ENCODE measurements at places on chromosomes 12 and 14.

- DNase-seq, result no peak
These were observed 309.1 kb upstream of the NAV3 start for GRCh38 chr12:77521508-77522115.

DNA sequence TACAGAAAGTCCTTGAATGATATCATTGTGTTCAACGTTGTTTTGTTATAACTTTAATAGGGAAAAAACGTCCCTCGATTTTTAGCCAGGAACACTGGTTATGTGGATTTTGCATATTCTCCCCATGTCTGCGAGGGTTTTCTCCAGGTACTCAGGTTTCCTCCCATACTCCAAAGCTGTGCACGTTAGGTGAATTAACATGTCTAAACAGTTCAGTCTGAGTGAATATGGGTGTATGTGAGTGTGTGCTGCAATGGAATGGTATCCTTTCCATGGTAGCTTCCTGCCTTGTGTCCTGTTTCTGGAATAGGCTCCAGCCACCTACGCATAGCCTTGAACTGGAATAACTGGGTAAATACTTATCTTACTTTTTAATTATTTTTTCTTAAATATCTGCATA lies 810.8 kb upstream of the ATXN7L3B start:
- DNase-seq, result no peak

DNA sequence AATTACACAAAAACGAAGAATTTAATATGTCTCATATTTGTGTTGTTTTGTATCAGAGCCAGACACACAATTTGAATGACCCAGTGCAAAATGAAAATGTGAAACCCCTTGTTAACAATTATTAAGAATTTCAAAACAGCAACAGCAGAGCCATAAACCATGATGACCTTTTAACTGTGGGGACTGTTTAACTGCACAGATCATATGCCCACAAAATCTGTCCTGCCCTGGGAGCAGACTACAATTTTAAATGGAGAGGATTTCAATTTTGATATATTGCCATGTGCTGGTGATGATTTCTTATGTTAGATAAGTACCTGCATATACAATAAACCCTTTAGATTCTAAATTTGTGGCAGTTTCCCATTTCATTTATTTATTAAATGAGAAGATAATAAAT lies 455.5 kb upstream of the MGAT4C start:
- DNase-seq, result no peak

DNA sequence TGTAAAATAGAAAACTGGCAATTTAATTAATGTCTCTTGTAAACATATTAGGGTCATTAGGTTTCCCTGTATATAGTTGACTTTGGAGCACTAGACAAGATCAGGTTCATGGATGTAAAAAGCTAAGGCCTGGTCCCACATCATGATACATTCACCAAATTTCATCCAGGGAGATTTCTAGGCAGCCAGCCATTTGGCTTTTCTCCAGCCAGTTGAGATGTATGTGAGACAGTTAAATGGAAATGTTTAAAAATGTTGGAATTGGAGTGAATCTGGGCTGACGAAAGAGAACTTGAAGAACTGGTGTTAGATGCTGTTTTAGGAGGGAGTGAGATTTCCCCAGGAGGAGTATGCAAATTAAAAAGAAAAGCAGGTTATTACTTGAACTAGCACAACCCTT lies 41.8 kb upstream of the CLEC14A start:
- no peak for DNase-seq

DNA sequence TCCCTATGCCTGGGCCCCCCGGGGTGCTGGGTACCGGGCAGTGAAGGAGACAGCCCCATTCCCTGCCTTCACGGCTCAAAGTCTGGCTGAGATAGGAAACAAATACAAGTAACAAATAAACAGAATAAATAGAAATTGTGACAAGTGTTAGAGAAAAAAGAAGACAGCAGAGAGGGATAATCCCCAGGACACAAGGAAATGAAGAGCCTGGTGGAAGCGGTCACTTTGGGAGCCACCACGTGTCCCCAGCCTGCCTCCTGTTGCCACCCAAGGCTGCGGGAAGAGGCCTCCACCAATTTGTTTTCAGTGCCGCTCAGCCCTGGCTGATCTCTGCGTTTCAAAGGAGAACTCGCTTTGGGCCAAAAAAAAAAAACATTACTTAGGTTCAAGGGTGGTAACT lies 31.2 kb downstream of the RBM19 start:
- DNase-seq, result no peak

DNA sequence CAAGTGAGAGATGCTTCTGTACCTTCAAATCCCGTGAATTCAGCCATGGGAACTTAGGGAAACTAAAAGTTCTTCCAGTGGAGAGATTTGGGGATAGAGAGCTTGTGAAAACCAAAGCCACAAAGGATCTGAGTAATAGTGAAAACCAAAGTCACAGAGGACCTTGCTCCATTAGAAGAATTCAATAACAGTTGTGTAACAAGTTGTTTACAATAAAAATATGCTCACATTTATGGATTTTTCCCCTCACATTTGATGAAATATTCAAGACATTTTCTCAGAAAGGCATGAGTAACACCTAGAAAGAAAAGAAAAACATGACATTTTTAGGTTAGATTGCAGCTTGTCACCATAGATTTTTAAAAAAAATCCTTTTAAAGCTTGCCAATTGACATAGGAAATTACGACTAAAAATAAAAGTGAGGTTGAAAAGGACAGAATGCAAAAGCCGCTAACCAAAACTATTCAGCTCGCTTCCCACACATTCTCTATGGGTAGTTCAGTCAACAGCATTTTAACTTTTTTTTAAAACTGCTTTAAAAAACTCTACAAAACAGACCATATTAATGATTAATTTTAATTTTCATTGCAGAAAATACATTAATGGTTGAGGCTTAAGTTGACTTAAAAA lies 113.2 kb downstream of the CAND1 start:
- DNase-seq, result no peak

DNA sequence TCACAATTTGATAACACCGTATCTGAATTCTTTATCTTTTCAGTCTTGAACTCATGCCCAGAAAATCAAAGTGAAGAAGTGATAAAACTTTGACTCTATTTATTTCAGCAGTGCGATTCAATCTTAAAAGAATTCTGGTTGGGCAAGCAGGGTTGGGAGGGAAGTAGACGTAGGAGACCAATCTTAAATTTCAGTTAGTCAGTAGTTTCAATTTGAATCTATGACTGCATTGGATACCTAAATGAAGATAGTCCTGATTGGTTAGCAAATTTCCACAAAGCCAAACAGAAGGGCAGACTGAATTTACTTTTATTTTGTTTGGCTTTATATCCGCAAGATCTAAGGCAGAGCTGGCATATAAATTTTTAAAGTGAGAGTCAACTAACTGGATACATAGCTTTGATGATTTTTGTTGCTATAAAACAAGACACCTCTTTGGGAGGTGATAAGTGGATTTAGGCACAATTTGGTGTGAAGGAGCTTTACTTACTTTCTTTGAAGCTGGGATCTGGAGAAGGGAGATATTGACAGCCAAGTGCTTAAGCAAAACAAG lies 2.6 kb downstream of the ACSS3 start:
- no peak for DNase-seq

All from T-helper 9 cell (primary cell).